Panc1 (cell line): ENCODE measurements at places on chromosomes 11 and 22. TPM values are rescaled to one million over a fixed set of nuclear protein-coding genes. Genes with fewer than 3 reads are reported as not detected.

Gene PLEKHB1
- total RNA-seq = 6.6 TPM

Gene TMEM134
- 65.0 TPM for total RNA-seq

GRCh38 chr11:10540546-10540914 lies 457 bp downstream of the RNF141 start:
- H3K27me3 ChIP-seq = no peaks in the 10 kb centered on the region
- no peak for DNase-seq
- H3K4me1 ChIP-seq = peaks cover 21% of the 10 kb centered on the region
- H3K4me3 ChIP-seq = peak overlapping the region; percentile 88
- peak overlapping the region; percentile 81 for H3K27ac ChIP-seq
- H3K36me3 ChIP-seq = no peaks in the 10 kb centered on the region

- H3K27ac ChIP-seq = no peak overlapping the region
- no peak overlapping the region for H3K4me3 ChIP-seq
- H3K4me1 ChIP-seq = no peaks in the 10 kb centered on the region
- no peaks in the 10 kb centered on the region; the same call in 1 of the 2 replicates for H3K27me3 ChIP-seq
- H3K36me3 ChIP-seq = no peaks in the 10 kb centered on the region
Measured at GRCh38 chr11:128407962-128408361, 179.4 kb downstream of the ETS1 start.

Gene MEI1
- total RNA-seq = 0.18 TPM

- no peaks in the 10 kb centered on the region for H3K27me3 ChIP-seq
- no peak overlapping the region for H3K4me3 ChIP-seq
- H3K4me1 ChIP-seq = peaks cover 7% of the 10 kb centered on the region
- no peak for DNase-seq
- H3K36me3 ChIP-seq = no peaks in the 10 kb centered on the region; the same call in 1 of the 2 replicates
Measured at GRCh38 chr11:64900263-64900678, 16.7 kb downstream of the ATG2A start.

Gene VWCE
- total RNA-seq = 0.51 TPM

Gene ANO9
- 61.4 TPM for total RNA-seq

Gene APOBEC3H
- not detected for total RNA-seq

Gene TEAD1
- 102 TPM for total RNA-seq

GRCh38 chr11:117723277-117724024 lies 73.6 kb downstream of the DSCAML1 start:
- H3K4me1 ChIP-seq = peaks cover 8% of the 10 kb centered on the region
- no peak for DNase-seq
- no peak overlapping the region for H3K27ac ChIP-seq
- H3K27me3 ChIP-seq = no peaks in the 10 kb centered on the region
- no peaks in the 10 kb centered on the region for H3K36me3 ChIP-seq

- H3K4me3 ChIP-seq = no peak overlapping the region
- peaks cover 2% of the 10 kb centered on the region; the same call in 1 of the 2 replicates for H3K27me3 ChIP-seq
- DNase-seq = no peak
Measured at GRCh38 chr11:133254601-133255000, 277.7 kb downstream of the OPCML start.

DNA sequence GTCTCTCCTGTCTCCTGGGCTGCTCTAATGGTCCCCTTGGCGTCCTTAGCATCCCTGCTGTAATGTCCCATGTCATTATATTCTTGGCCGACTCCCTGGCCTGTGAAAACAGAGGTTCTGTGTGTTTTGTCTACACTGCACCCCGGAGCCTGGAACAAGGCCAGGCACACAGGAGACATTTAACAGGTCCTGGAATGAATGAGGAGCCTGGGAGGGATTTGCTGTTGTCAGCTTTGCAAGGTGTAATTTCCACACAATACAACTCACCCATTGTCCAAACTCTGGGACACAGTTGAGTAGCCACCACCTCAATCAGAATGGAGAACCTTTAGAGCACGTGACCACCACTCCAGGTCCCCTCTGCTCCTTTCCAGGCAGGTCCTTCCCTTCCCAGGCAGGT lies 14.9 kb upstream of the PDGFB start:
- peak overlapping the region; percentile 39; the same call in 1 of the 2 replicates for H3K27ac ChIP-seq
- no peaks in the 10 kb centered on the region for H3K36me3 ChIP-seq
- no peaks in the 10 kb centered on the region for H3K27me3 ChIP-seq
- H3K4me3 ChIP-seq = no peak overlapping the region
- peaks cover 25% of the 10 kb centered on the region for H3K4me1 ChIP-seq

DNA sequence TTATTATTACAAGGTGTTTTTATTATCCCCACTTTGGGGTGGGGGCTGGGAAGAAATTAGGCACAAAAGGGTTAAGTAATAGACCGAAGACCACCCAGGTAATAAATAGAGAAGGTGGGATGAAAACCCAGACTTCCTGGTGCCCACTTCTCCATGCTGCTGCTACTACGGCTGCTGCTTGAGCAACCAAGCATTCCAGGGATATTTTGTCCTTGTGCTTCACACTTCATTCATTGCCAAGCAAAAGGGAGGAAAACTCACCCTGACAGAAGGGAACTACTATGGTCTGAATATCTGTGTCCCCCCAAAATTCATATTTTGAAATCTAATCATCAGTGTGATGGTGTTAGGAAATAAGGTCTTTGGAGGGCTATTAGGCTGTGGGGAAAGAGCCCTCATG lies 470.9 kb upstream of the API5 start:
- H3K36me3 ChIP-seq = no peaks in the 10 kb centered on the region
- H3K27ac ChIP-seq = no peak overlapping the region
- no peaks in the 10 kb centered on the region for H3K4me1 ChIP-seq
- H3K27me3 ChIP-seq = no peaks in the 10 kb centered on the region
- DNase-seq = no peak
- H3K4me3 ChIP-seq = no peak overlapping the region
